ENCODE measurements at places on chromosomes 2 and 18.

GRCh38 chr18:23575309-23575651, 11.0 kb downstream of the NPC1 start:
- DNase-seq, result no peak

GRCh38 chr2:27461118-27461517, 18.9 kb downstream of the KRTCAP3 start:
- DNase-seq, result no peak

- no peak for DNase-seq
Observed at GRCh38 chr2:200065477-200065876, 110.1 kb downstream of the MAIP1 start.

DNA sequence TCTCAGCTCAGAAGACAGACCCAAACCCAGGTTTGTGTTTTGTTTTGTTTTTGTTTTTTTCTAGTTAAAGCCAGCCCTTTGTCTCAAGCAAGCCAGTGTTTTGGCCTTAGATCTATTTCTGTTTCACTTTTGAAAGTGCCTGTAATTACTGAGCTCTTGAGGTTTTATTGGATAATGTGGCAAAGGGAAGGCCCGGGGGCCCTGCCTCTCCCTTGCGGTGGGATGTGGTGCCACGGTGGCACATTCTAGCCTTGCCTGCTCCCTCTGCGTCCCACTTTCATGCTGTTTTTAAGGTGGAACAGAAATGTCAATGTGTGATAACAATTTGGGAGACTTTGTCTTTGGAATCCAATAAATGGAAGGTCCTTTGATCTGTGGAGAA, 2.5 kb downstream of the HPCAL1 start:
- DNase-seq, result peak; percentile 54

GRCh38 chr2:70779491-70779890, 11.0 kb downstream of the FIGLA start:
- DNase-seq, result no peak

DNA sequence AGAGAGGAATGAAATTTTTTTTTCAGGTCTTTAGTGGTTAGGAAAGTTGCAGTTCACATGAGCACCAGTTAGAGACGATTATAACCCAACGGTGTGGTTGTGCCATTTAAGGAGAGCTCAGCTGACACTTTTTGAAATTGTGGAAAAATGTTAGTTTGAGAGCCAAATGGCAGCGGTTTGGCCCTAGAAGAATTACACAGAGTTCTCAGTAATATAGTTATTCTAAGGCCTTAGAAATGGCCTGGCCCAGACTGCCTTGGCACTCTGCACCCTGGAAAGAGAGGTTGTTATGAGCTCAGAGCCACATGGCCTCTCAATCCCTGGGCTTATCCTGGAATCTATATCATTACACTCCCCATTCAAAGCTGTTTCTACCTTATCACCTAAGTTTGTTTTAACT, 117.4 kb downstream of the RHBDD1 start:
- peak; percentile 2 for DNase-seq

Data from astrocyte (in vitro differentiated cells and primary cell).